NCI-H146 (cell line): ENCODE measurements at places on chromosomes 4 and X.

DNA sequence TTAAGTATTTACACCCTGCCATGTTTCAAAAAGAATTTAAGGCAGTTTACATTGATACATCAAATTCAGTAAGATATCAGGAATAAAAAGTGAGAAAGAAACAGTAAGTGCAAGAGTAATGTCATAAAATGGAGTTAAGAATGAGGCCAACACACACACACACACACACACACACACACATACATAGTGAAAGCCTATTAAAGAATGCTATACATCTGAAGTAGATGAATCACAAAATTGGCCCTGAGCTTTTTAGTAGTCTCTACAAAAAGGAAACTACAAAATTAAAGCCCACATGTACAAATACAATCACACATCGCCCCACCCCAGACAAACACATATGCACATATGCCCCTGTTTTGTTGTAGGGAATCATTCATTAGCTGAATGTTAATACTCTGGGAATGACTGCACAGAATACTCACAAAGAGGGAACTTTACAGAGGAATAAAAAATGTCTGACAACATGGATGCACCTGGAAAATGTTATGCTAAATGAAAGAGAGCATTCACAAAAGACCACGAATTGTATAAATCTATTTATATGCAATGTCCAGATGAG is 428.8 kb downstream of the IL15 start:
- no peak for DNase-seq

DNA sequence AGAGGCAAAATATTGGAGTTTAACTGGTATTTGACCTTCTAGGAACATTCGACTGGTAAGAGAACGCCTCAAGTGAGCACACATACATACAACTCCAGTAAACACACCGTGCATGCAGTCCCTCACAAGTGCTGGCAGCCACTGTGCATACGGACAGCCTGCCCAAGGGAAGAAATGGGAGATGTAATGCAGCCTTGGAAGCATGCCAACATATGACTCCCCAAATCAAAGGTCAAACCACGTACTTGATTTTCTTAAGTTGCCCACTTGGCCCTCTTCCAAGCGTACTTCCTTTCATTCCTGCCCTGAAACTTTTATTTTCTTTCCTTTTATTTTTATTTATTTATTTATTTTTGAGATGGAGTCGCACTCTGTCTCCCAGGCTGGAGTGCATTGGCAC is 206.6 kb downstream of the SPRY1 start:
- no peak for DNase-seq

GRCh38 chrX:107826238-107827029 is 768 bp downstream of the MID2 start:
- peak; percentile 27 for DNase-seq

GRCh38 chr4:108540536-108540935 is 79.8 kb upstream of the RPL34 start:
- DNase-seq: no peak

DNA sequence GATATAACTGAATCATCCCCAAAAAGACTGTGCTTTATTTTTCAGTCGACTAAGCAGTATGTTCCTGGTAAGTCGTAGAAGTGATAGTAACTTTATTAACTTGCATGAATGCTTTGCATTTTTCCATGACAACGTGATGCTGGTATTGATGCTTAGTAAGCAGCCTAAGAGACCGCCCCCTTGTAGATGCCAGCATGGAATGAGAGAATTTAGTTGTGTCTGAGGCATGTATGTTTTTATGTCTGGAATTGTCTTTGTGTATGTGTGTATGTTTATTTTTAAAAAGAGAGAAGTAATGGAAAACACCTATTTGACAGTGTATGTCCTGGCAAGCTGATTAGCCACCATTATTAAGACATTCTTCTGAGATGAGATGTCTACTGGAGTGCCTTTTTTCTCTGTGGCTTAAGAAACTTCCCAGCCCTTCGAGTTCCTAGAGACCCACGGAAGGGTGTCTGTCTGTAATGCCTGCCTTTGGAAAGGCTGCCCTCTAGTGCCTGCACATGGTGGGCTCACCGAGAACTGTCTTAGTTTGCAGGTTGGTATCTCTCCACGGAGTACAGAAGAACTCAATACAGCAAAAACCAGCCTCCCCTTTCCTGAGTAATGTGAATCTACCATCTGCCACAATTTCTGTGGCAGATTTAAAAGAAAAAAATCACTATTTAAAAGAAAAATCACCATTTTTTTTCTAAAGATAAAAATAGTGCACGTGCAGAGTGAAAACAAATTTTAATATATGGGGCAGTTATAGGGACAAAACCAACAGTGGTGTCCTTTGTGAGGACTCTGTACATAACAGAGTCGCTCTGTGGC is 85.9 kb downstream of the AASDH start:
- peak; percentile 75 for DNase-seq

DNA sequence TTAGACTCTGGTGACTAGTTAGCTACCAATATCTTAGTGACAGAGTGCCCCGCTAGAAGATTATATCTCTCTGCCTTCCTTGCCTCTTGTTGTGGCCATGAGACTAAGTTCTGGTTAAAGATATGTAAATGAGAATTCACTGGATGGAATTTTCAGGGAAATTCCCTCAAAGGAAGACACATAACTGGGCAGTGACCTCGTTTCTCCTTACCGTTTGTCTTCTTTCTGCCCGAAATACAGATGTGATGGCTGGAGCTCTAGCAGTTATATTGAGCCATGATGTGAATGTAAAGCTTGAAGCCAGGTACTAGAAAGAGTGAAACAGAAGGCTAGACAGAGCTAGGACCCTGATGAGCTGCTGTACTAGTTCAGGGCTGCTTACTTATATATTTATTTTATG is 80.5 kb downstream of the FHDC1 start:
- DNase-seq: no peak
